Omental fat pad (tissue), 4 donors: ENCODE measurements at places on chromosomes 4 and X.

DNA sequence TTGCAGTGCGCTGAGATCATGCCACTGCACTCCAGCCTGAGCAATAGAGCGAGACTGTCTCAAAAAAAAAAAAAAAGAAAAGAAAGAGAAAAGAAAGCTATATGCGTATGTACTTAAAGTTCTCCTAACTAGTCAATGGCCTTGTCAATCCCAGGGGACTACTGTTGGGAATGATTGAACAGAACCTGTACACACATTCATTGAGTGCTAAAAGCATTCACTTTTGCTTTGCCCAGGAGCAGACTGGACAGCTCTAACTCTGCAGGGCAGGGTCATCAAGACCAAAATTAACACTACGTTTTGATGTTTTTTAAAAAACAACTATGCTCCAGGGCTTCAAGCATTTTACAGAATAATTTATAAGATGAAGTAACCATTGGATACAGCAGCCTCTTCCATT lies 106.2 kb downstream of the FNIP2 start:
- no peak for DNase-seq

GRCh38 chrX:108699368-108699767 lies 37.0 kb downstream of the IRS4 start:
- DNase-seq = no peak

GRCh38 chrX:68648960-68649359 lies 1.5 kb downstream of the STARD8 start:
- DNase-seq = no peak

DNA sequence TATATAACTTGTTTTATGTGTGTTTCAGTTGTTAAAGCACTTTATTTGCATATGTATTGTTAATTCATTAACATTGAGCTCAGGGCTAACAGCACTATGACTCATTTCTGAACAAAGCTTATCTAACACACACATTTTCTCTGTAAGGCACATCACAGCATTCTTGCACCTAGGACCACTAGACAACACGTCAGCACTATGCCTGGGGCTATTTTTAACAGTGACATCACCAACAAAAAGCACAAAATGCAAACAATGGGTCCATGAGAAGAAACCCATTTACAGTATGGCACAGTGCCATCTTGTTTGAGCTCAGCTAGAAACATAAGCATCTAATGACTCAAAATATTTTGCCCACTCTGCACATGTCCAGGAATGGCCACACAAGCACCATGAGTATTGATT lies 124.4 kb downstream of the RELL1 start:
- DNase-seq = no peak

GRCh38 chrX:150217609-150218008 lies 145.5 kb upstream of the MAMLD1 start:
- DNase-seq = no peak

- no peak for DNase-seq
Observed at GRCh38 chr4:16869594-16870245, 28.7 kb downstream of the LDB2 start.

DNA sequence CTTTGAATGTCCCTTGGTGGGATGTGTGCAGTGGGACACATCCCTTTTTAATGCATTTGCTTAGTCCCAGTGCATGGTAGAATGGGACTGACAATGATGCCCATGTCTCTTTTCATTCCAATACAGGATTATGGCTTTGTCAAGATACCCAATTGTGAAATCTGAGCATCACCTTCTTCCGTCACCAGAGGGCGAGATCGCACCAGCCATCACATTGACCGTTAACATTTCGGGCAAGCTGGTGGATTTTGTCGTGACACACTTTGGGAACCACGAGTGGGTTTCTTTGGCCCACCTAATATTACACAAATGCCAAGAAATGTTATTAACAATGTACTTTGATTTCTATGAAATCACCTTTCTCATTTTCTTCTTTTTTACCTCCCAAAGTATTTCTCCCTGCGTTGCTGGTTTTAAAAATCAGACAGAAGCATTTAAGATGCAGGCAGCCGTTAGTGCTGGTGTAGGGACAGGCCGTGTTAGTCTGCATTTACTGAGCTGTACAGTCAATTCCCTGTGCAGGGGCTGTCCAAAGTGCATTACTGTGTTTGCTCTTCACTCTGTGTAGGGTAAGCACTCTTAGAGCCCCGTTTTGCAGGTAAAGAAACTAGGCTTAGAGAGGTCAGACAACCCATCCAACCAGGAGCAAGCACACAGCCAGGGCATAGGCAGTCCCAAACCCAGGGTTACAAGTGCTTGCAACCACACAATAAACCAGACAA lies 46.5 kb downstream of the CWH43 start:
- DNase-seq = no peak

GRCh38 chrX:52270453-52271116 lies 85.9 kb downstream of the MAGED4 start:
- DNase-seq = no peak

DNA sequence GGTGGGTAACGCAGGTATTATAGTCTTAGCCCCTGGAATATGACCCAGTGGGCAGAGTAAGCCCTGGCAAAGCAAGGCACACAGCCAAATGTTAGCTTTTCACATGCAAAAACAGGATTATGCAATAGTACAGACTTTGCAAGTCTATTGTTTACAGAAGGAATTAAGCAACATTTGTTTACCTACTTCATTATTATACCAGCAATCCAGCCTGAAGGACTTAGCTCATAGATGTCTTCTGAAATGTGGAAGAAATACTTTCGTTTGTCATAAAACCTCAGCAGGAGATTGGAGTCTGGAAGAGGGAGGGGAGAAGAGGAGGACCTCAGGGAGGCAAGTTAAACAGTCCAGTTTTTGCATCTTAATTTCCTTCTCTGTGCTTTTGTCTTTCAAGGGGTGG lies 226.7 kb upstream of the CENPE start:
- DNase-seq = no peak

DNA sequence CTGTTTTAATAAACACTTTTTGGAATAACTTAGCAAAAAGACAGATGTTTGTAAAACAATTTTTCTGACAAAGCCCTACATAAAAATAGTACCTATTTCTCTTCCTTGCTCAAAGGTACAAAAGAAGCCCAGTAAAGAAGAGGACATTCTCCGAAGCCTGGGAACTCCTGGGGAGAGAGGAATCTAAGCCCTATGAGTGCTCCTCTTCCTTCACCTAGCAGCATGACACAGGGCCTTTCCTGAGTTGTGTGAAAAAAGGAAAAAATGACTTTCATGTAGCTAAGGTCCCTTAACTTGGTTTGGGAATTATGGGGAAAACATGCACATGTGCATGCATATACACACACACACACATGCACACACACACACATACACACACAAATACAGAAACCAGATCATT lies 586.9 kb downstream of the TMA16 start:
- DNase-seq = no peak

DNA sequence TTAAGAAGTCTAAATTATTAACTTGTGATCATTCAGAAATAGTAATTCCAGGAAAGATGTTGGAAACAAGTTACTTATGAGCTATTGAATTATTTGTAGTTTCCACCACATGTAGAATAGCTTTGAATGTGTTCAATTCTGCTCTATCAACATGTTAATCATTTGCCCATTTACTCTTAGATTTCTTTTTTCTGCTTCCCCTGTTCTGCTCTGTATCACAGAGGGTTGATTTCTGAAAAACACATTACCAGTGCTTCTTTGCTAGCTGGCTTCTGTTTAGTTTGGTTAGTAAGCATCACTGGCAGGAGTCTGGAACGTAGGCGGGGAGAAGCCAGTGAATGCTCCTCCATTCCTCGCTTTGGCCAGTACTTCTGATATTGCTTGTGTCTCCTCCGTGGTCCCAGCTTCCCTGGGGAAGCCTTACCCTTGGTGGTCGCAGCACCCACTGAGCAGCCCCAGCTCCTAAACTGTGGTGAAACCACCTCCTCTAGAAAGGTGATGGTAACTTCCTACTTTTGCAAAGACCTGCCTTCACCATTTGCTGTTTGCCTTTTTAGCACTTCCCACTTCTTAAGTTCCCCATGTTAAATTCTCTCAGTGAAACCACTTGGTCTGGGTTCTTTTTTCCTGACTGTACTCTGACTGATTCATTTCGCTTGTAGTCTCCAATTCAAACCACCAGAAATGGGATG lies 40.3 kb upstream of the GALNT7 start:
- no peak for DNase-seq

DNA sequence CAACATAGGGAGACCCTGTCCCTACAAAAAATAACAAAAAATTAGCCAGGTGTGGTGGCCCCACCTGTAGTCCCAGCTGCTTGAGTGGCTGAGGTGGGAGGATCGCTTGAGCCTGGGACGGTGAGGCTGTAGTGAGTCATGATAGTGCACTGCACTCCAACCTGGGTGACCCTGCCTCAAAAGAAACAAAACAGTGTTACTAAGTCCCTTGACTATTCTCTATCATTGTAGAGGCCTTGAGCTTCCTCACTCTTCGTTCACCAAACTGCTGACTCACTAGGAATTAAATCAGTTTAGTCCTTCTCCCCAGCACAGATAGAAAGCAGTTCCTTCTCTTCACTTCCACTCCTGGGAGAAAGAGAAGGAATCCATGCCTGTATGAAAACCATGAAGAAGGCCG lies 14.5 kb downstream of the CDS1 start:
- DNase-seq = no peak

- DNase-seq = no peak
Observed at GRCh38 chrX:40964633-40965586, 120.3 kb upstream of the USP9X start.

DNA sequence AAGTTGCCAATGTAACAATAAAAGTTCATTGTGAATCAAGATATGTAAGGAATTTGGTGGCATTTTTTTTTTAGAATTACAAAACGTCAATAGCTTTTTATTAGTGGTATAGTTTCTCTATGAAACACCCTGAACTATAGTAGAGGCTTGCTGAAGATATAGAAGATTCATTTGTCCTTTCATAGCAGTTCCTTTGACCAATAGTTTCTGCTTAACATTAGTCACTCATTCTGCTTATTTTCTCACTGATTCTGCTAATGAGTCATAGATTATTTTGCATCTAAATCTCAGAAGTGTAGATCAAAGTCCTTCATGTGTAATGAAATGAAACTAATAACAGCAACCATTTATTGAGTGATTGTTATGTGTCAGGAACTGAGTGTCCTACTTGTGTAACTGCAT lies 205.0 kb upstream of the TET2 start:
- DNase-seq = no peak

- no peak for DNase-seq
Observed at GRCh38 chr4:118968005-118968404, 79.4 kb downstream of the SYNPO2 start.

DNA sequence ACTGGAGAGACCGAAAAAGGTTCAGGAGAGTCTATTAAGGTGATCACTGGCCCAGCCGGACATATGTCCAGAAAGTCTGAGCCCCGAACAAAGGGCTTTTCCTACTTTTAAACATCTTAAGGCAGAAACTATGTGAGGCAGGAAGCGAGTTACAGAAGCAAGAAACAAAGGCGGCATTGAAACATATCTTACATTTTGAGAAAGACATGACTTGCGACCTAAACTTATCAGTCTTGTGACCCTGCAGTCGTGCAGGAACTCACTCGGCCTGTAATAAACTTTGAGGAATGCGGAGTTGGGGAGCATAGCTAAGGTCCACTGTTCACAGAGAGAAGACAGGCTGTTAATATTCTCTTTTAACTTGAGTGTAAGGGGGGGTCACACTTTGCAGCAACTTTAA lies 158.7 kb downstream of the TBX22 start:
- DNase-seq = no peak

DNA sequence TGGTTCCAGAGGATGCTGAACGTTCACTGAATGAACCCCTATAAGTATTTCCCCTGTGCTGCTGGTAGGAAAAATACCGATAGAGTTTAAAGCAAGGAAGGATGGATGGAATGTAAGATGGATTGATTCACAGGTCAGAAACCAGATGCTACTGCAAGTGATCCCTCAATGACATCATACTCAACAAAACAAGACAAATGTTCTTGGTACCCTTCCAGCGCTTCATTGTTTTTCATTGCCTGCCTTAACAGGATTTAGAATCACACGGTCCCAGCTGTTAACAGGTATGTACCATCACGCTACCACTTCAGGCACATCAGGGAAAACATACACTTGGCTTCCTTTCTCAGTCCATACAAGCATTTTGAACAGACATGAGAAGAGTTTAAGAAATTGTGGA lies 118.1 kb upstream of the TLR3 start:
- no peak for DNase-seq

DNA sequence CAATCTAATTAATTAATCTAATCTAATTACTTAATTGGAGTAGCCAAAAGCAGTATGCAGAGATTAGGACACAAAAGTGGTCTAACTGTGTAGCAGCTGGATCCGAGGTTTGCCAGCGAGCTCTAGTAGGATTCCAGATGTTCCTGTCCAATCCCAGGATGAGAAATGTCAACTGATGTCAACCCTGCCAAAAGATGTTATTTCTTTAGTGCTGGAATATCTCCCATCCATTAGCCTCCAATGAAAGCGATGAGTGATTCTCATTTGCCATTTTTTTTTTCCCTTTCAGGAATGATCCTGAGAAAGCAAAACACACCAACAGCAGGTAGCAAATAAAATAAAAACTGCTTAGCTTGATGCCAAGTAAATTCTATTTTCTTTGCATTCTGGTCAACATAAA lies 372.9 kb downstream of the STIM2 start:
- DNase-seq = no peak

DNA sequence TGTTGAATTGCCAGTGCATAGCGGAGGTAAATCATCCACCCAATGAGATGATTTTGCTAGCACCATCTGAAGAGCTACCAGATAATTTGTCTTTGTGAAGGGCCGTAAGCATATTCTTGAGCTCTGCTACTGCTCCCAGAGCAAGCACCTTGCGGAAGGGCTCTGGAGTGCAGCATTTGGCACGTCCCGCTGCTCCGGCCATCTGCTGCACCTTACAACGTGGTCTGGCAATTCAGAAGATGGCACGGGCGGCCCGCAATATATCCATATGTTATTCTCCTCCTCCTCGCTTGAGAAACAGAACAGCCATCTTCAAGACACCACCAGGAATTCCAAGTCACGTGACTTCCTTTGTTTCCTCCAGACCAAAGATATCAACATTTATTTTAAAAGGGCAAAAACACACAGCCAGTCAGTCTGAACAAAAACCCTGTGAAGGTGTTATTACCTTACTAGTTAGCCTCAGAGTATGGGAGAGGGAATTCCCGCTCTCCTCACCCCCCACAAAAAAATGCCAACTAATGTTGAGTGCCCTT lies 1095.7 kb upstream of the TENM3 start:
- no peak for DNase-seq

GRCh38 chrX:153689654-153690465 lies 2.1 kb downstream of the SLC6A8 start:
- DNase-seq = no peak

GRCh38 chr4:185287031-185287430 lies 77.6 kb downstream of the SNX25 start:
- DNase-seq = no peak

DNA sequence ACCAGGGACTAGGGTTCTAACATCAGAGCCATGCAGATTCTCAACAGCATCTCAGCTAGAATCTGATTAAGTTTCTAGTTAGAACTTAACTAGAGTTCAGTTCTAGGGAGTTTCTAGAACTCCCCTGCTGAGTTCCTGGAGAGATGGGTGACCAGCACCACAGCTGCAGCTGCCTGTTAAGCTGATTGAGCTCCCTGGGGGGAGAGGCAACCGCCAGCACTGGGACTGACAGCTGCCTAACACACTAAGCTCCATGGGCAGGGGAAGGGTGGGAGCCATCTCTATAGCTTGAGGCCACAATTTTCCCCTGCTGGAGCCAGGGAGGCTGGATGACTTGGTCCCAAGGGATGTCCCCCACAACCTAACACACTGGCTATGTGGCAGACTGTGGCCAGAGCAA lies 84.2 kb downstream of the CHIC1 start:
- DNase-seq = no peak
